ENCODE measurements at places on chromosomes 2 and 18. TPM values are rescaled to one million over a fixed set of nuclear protein-coding genes. Genes with fewer than 3 reads are reported as not detected.

Gene CCBE1
- total RNA-seq = 9.2 TPM

Gene FBXO15
- total RNA-seq = not detected

Gene HRH4
- 0.08 TPM for total RNA-seq

Gene RAB3GAP1
- total RNA-seq = 53.3 TPM

Gene CHMP1B
- 47.1 TPM for total RNA-seq

Gene TXNL4A
- 47.9 TPM for total RNA-seq

Gene REG3A
- not detected for total RNA-seq

Gene FLACC1
- not detected for total RNA-seq

Gene FRZB
- total RNA-seq = 0.08 TPM

Gene CD8B2
- not detected for total RNA-seq

Measured in hair follicular keratinocyte (primary cell).